ENCODE measurements at places on chromosomes 4 and X.

DNA sequence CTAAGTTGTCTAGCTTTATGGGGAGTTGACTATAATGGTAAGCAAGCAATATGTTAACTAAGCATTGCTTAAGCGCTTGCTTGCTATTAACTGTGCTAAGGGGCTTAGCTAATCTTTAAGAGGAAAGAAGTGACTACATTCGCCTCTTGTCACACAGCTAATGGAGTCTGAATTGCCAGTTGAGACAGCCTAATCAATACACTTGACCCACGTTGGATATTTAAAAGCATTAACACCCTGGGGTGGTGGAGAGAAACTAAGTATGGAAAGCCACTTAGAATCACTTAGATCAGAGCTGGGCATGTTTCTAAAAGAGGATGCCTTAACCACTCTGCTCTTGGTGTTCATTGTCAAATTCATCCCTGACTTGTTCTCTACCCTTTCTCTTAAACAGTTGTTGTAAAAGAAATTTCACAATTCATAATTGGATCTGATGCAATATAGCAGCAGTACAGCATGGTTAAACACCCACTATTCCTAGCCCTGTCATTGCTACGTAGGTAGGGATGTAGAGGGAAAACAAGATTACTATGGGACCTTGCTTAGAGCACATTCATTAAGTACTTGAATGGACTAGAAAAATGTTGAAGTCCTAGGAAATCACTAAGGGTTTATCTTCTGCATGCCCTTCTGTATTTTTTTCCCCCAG, 3.5 kb downstream of the ZAR1 start:
- no peak for DNase-seq

DNA sequence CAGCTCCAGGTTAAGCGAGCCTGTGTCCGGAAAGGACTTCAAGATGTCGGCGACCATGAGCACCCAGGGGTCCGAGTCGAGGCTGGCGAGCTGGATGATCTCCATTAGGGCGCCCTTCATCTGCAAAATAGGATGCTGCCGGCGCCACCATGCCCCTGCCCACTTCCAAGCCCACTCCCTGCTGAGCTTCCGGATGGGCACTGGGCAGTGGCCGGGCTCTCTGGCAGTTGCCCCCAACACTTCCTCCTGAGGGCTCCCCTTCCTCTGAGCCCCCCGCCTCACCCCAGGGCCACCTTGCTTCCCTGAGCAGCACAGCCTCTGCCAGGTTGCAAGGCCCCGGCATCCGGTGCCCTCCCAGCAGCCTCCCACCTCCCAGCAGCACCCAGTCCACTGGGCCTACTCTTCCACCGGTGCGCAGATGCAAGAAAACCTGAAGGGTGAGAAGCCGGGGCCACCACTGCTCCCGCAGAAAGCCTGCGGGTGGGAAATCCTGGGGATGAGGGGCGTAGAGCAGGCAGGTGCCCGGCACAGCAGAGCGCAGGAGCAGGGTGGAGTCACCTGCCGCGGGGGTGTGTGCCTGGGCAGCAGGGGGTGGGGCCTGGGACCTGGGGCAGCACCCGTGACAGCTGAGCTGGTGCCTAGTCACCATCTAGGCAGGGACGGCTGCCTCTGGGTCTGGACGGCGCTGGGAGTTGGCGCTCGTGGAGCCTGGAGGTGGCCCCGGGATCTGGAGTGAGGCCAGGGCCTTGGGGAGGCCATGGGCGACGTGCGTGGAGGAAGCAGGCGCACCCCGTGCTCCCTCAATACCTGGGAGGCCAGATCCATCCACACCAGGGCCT, 17.0 kb downstream of the NELFA start:
- DNase-seq, result no peak

GRCh38 chrX:13483773-13484172, 85.6 kb upstream of the EGFL6 start:
- no peak for DNase-seq

DNA sequence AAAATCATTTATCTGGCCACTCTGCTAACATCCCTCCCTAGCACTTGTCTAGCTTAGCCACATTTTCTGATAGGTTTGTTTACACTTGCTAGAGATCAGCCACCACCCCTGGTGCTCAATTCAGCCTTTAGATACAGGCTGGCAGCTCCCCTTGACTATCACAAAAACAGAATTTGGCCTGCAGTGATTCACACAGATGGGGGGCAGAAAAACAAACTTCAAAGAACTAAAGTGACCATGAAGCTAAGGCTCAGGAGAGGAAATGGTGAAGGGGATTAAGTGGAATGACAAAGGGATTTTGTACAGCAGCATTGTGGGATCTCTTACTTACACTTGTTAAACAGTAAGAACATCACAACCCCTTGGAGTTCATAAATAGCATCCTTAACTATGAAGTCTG, 1718.0 kb upstream of the PCDH7 start:
- no peak for DNase-seq

GRCh38 chr4:72302981-72303704, 265.9 kb downstream of the ADAMTS3 start:
- peak; percentile 41 for DNase-seq

DNA sequence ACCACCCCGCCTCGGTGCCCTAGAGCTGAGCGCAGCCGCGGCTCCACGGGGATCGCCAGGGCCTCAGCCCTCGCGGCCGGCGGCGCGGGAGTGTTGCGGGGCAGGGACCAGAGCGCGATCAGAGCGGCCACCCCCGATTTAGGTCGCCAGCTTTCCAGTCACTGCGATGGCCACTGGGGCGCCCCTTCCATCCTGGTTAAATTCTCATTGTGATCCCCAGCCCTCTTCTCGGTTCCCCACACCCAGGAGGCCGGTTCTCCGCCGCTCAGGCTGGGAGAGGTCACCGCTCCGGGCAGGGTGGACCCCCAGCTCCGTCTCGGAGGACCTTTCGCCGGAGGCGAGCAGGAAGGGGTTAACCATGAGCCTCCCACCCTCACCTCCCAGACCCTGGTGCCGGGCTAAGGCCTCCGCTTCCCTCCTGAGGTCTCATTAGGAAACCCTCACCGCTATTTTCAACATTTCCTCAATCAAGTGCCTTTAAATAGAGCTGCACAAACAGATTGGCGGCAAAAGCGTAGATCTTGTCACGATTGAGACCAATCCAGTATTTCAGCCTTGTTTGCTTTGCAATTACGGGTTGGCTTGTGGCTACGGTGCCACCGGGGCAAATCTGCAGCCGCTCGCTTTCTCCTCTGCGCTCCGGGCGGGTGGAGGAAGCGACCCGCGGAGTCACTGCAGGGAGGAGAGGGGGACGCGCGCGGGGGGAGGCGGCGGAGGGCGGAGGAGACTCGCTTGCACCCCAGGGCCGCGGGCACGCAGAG, 8.3 kb upstream of the HAND2 start:
- DNase-seq, result peak; percentile 73
